ENCODE measurements at places on chromosomes 11 and 22.

DNA sequence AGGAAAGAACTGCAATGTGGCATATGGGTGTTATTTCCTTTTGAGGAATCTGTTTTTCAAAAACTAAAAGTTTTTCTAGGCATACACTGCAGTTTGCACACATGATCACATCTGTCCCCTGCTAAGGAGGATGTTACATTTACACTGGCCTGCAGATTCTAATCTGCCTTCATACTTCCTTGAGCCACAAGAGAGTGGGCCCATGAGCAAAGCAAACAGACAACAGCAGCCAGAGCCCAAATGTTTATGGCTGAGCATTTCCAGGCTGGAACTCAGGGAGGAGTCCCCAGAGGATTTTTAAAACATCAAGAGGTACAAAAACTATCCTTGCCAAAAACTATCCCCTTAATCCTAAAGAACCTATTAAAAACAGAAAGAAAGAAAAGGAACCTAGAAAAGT lies 117.2 kb upstream of the MTNR1B start:
- no peak for DNase-seq

GRCh38 chr11:24132471-24132870 lies 364.4 kb upstream of the LUZP2 start:
- no peak for DNase-seq

- DNase-seq, result no peak
These were observed 94.6 kb upstream of the RCN1 start for GRCh38 chr11:31996159-31996881.

DNA sequence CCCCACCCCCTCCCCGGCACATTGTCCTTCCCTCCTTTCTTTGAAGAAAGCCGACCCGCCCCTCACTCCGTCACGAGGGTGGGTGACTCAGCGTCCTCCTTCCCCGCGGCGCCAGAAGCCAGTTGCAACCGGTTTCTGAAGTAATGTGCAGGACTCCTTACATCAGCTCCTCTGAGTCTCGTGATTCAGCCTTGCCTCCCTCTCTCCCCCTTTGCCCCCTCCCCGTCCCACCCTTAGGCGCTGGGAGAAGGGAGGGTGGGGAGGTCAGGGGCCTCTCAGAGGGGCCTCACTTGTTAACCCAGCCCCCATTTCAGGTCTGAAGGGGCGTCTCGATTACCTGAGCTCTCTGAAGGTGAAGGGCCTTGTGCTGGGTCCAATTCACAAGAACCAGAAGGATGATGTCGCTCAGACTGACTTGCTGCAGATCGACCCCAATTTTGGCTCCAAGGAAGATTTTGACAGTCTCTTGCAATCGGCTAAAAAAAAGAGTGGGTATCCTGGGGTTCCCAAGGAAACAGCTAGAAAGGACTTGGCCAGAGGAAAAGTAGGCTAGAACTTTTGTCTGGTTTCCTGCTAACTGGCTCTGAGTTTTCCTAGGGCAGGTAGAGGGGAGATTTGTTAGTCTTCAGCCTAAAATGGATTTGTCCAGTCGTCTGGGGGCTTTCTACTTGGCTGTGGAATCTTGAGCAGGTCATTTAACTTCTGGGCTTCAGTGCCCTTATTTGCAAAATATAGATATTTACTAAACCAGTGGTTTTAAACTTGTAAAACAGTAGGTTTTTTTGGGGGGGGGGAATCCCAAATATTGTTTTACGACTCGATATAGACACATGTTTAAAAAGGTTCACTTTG lies 1.1 kb downstream of the SLC3A2 start:
- DNase-seq, result peak; percentile 84

DNA sequence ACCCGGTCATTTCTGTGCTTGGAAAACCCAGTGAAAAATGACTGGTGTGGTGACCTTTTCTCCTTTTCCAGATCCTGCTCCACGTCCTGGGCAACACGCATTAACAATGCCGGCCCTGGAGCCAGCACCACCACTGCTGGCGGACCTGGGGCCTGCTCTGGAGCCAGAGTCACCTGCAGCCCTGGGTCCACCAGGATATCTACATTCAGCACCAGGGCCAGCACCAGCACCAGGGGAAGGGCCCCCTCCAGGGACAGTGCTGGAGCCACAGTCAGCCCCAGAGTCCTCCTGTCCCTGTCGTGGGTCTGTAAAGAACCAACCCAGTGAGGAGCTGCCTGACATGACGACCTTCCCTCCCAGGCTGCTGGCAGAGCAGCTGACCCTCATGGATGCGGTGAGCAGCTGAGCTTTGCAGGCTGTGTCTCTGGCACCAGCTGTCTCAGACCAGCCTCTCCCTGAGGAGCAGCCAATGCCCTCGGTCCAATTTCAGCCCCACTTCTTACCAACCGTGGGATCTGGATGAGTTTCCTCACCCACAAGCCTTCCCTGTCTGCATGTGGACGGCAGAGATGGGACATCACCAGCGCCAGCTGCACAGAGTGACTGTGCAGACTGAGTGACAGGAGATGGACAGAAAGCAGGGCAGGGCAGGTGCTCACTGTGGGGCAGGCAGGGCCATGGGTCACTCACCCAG lies 1.9 kb downstream of the RGL4 start:
- DNase-seq, result no peak

- no peak for DNase-seq
These were observed 40.4 kb downstream of the BCR start for GRCh38 chr22:23220485-23221350.

- DNase-seq, result no peak
These were observed 551.0 kb upstream of the ANO5 start for GRCh38 chr11:21641869-21642268.

- DNase-seq, result no peak
These were observed 60.2 kb downstream of the NTM start for GRCh38 chr11:131430473-131431208.

DNA sequence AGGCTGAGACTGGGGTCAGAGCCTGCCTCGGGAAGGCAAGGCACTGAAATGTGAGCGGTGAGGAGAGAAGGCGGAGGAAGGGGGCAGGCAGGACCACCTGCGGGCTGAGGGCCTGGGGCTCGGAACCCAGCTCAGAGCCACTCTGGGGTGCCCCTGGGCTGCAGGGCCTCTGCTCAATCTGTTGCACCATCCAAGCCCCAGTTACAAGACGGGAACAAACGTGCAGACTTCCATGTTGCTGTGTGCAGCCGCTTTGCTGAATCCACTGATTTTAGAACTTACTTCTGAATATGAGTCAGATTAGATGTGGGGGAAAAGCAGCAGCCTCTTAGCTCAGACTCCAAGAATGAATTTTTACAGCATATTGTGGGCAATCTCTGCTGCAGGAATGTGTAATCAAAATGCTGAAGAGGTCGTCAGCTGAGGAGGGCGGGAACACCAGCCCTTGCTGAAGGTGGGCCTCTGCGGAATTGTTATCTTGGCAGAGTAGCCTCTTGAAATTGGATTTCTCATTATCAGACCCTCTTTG lies 21.6 kb downstream of the PARVG start:
- DNase-seq, result no peak
